Inflammatory macrophage treated with lipopolysaccharide for 4 hours (primary cell): ENCODE measurements at places on chromosomes 2 and 18.

- DNase-seq: no peak
These were observed 75.8 kb downstream of the LNPK start for GRCh38 chr2:175926272-175926671.

DNA sequence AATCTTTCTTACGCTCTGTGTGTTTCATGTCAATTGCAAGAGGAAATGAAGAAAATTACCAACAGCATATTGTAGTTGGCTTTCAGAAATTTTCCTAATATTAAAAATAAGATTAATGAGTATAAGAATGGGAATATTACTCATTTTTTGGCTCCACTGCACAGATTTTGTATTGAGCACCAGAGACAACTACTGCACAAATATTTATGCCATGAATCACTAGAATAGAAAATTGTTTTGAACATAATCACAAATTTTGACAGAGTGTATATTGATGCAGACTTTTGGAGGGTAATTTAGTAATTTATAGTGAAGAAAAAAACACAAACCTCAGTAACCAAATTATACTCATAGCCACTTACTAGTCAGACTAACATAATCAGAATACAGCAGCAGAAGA is 118.3 kb downstream of the DOK6 start:
- no peak for DNase-seq

DNA sequence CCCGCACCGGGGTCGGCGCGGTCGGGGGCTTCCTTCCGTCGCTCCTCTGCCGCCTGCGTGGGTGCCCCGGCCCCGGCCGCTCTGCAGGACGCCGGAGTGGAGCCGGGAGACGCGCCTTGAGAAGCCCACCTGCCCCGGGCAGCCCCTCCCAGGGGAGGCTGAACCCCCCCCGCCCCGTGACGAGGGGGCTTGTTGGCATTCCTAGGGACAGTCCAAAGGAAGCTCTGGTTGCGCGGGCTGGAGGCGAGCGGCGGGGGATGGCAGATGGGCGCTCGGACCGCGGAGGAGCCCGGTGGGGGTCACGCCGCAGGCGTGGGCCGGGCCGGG is 133.5 kb upstream of the MGAT5 start:
- no peak for DNase-seq

GRCh38 chr2:161063157-161063945 is 96.9 kb upstream of the TANK start:
- DNase-seq: peak; percentile 83

- DNase-seq: no peak
These were observed 105.3 kb downstream of the GLI2 start for GRCh38 chr2:120840795-120841487.

DNA sequence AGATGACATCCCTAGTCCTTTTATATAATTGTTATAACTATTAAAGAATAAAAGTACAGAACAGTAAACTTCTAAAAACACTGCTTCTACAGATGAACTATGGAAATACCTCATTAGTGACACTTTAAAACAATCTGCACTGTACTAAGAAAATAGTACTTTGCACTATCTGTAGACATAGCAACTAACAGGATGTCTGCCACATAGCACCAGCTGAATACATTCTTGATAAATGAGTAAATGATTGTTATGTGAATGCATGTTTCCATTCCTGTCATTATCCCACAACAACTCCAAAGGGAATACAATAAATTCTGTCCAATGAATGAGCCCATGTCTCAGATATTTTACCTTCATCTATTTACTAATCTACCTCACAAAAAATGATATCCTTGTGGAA is 115.3 kb upstream of the SLC35G4 start:
- DNase-seq: no peak

DNA sequence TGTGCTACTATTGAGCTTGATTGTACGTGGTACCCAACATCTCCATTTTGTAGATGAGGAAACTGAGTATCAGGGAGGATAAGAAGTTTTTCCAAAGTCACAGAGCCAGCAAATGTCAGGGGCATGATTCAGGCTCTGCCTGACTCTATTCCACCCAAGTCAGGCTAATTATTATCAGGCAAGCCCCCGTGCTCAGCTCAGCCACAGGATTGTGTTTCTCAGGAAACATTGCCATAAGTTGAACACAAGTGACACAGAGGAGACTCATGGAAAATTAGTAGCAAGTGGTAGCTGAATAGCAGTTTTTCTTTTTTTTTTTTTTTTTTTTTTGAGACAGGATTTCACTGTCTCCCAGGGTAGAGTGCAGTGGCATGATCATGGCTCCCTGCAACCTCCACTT is 260.5 kb downstream of the C1D start:
- no peak for DNase-seq

GRCh38 chr2:86396291-86396785 is 44.8 kb upstream of the KDM3A start:
- peak; percentile 40 for DNase-seq

GRCh38 chr2:18522484-18523146 is 37.8 kb downstream of the RDH14 start:
- no peak for DNase-seq

DNA sequence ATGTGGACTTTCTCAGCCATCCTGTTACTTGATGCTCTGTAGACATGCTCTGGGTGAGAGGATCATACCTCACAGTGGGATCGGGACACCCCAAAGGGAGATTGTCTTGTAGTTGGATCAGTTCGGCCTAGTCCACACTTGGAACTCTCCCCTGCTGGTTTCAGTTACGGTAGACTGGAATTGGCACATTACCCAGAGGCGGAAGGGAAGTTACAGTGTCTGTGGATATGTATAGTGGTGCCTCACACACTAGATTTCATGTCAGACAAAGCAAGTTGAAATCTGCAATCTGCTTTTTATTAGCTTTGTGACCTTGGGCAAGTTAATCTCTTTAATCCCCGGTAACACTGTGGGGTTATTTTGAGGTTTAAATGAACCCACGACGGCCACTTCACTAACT is 16.2 kb upstream of the CTAGE1 start:
- no peak for DNase-seq

DNA sequence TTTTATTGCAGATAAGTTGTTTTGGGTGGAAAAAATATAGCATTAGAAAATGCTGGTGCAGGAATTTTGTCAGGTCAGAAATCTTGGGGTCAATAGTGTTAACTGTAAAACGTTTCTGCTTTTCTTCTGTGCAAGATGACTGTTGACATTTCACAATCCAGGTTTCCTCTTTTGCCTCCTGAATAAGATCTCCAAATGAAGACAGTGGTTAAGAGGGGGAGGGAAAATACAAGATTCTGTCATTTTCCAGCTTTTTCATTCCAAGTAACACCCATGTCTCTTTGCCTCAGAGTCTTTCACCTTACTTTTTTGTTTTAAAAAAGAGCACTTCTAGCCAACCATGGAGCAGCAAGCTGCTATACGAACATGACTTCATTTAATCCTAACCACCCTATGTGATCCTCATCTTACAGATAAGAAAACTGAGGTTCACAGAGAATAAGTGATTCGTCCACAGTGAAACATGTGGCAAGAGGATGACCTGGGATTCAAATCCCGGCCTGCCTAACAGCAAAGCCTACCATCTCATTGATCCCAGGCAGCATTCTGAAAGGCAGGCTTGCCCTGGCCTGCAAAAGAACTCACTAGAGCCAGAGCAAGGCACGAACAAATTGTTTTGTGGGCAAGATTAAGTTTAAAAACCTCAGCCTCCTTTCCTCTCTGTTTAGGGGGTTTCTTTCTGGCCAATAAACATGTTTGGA is 3.0 kb downstream of the PLEK start:
- peak; percentile 84 for DNase-seq

- no peak for DNase-seq
These were observed 109.7 kb downstream of the CD8B2 start for GRCh38 chr2:106596844-106597243.

DNA sequence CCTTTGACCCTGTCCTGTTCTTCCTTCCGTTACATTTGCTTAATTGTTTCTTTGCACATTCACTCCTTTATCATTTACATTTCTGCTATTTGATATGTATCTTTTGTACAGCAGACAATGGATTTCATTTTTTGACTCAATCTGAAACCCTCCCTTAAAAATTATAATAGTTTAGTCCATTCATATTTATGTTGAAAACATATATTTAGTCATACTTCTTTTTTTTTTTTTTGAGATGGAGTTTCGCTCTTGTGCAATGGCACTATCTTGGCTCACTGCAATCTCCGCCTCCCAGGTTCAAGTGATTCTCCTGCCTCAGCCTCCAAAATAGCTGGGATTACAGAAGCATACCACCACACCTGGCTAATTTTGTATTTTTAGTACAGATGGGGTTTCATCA is 95.3 kb upstream of the TGFA start:
- DNase-seq: peak; percentile 53

DNA sequence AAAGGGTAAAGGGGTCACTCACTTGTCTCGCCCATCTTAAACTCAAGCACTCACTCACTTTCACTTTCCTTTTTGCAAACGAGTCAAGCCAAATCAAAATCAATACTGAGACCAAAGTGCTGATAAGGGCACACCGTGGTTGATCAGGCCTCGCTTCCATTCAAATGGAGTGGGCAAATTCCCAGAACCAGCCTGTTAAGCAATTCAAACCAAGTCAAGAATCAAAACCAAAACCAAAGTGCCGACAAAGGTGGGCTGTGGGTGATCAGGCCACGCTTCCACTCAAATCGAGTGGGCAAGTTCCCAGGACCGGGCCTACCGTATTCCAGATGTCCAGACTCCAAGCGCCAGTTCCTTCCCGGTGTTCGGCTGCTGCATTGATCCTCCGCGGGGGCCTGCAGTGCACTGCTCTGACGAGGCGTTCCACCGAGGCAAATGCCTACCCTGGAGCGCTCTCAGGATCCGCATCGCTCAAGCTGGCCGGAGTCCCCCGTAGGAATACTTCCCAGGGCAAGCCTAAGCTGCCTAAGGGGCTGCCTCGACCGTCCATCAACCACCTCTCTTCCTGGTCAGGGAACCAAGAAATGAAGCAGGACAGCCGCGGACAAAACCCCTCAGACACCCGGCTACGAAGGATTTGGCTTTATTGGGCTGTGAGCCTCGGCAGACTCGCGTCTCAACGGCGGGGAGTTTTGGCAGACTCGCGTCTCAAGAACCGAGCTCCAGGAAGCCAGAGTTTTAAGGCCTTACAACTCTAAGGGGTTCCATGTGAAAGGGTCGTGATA is 89.9 kb upstream of the SLC1A4 start:
- DNase-seq: peak; percentile 16

DNA sequence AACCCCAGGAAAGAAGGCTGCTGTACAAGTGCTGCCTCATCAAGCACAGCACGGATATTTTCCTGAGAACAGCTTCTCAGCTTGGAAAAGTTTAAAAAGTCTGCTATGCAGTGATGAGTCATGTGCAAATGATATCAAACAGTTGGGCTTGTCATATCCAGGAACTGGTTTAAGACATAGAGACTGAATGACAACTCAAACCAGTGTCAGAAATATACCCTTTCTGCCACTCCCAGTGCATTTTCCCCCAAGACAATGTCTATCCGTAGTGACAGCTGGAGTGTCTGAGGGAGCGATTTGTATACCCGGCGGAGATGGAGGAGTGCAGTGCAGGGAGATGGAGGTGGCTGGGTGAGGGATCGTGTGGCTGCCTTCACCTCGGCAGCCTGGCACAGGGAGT is 28.2 kb downstream of the SOX11 start:
- DNase-seq: no peak
